ENCODE measurements at places on chromosomes 12 and 14. TPM values are rescaled to one million over a fixed set of nuclear protein-coding genes. Genes with fewer than 3 reads are reported as not detected.

Gene BIN2
- not detected for total RNA-seq

Gene FAM181A
- not detected for total RNA-seq

Gene OTOGL
- 0.14 TPM for total RNA-seq

Gene SLC2A3
- 80.4 TPM for total RNA-seq

Gene KRT7
- 16.1 TPM for total RNA-seq

Gene PPP1R3E
- total RNA-seq: 2.6 TPM

Gene MYO1H
- not detected for total RNA-seq

Gene EML5
- under 0.01 TPM for total RNA-seq

Gene MRPL52
- total RNA-seq: 39.1 TPM

Gene SLC22A17
- total RNA-seq: 19.5 TPM

Gene GPRC5D
- total RNA-seq: not detected

Gene POTEG
- not detected for total RNA-seq

Gene ERO1A
- 44.2 TPM for total RNA-seq

Gene FAIM2
- 5.5 TPM for total RNA-seq

Gene PLEKHD1
- total RNA-seq: under 0.01 TPM

Gene PRB2
- not detected for total RNA-seq

Gene GDF3
- total RNA-seq: not detected

Gene OR6C65
- total RNA-seq: not detected

Gene DIO2
- total RNA-seq: 14.1 TPM

Gene IL22
- not detected for total RNA-seq

Gene SERPINA9
- not detected for total RNA-seq

Gene CMA1
- total RNA-seq: not detected

Gene CCDC175
- not detected for total RNA-seq

Gene MTERF2
- 4.8 TPM for total RNA-seq

Gene SLC17A8
- not detected for total RNA-seq

Gene NKX2-1
- not detected for total RNA-seq

Gene GPRC5A
- 25.9 TPM for total RNA-seq

Gene PRPH
- total RNA-seq: 0.46 TPM

Gene NFATC4
- 48.2 TPM for total RNA-seq

Gene DBX2
- not detected for total RNA-seq

Gene MGP
- total RNA-seq: 8.0 TPM

Gene OAS1
- total RNA-seq: 0.28 TPM

Gene FOXA1
- not detected for total RNA-seq

Gene ISM2
- total RNA-seq: 0.14 TPM

Gene TAS2R30
- total RNA-seq: 2.9 TPM

Gene ESRRB
- total RNA-seq: not detected

Gene IQSEC3
- 1.4 TPM for total RNA-seq

Gene ACOT6
- total RNA-seq: not detected

Gene ASCL1
- not detected for total RNA-seq

Gene P2RX7
- 1.7 TPM for total RNA-seq

Gene ARMH4
- 4.0 TPM for total RNA-seq

Gene CLEC1B
- total RNA-seq: not detected

Gene MDM1
- 9.7 TPM for total RNA-seq

All from smooth muscle cell of bladder (primary cell).